ENCODE measurements at places on chromosomes 1 and 21.

GRCh38 chr1:151142411-151143056 lies 3.9 kb downstream of the SEMA6C start:
- no peak overlapping the region for H3K4me3 ChIP-seq
- no peak overlapping the region for H3K27ac ChIP-seq
- H3K27me3 ChIP-seq, result no peaks in the 10 kb centered on the region
- no peaks in the 10 kb centered on the region for H3K36me3 ChIP-seq

GRCh38 chr1:234656944-234657654 lies 47.1 kb upstream of the IRF2BP2 start:
- H3K4me1 ChIP-seq, result peaks cover 14% of the 10 kb centered on the region
- no peaks in the 10 kb centered on the region for H3K27me3 ChIP-seq
- no peaks in the 10 kb centered on the region for H3K36me3 ChIP-seq
- no peak overlapping the region for H3K4me3 ChIP-seq

GRCh38 chr1:154714638-154715037 lies 106.7 kb upstream of the ADAR start:
- peak; percentile 32 for DNase-seq
- H3K27me3 ChIP-seq, result no peaks in the 10 kb centered on the region
- no peak overlapping the region for H3K4me3 ChIP-seq
- no peak overlapping the region for H3K27ac ChIP-seq
- peaks cover 3% of the 10 kb centered on the region for H3K4me1 ChIP-seq
- no peaks in the 10 kb centered on the region for H3K36me3 ChIP-seq

GRCh38 chr1:87615901-87616300 lies 287.2 kb downstream of the LMO4 start:
- H3K27ac ChIP-seq, result no peak overlapping the region
- H3K4me1 ChIP-seq, result no peaks in the 10 kb centered on the region
- H3K27me3 ChIP-seq, result peaks cover 2% of the 10 kb centered on the region

DNA sequence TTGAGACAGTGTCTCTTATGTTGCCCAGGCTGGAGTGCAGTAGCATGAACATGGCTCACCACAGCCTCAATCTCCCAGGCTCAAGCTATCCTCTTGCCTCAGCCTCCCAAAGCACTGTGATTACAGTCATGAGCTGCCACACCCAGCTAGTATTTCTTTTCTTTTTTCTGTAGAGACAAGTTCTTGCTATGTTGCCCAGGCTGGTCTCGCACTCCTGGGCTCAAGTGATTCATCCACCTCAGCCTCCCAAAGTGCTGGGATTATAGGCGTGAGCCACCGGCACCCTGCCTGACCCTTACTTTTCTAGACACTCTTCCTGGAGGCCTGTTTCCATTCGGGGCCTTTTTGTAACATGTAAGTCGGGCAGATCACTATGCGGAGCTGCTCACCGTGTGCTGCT lies 30.1 kb upstream of the SRP9 start:
- no peak overlapping the region for H3K4me3 ChIP-seq
- no peaks in the 10 kb centered on the region for H3K36me3 ChIP-seq
- no peak for DNase-seq
- no peak overlapping the region for H3K27ac ChIP-seq
- no peaks in the 10 kb centered on the region for H3K27me3 ChIP-seq

DNA sequence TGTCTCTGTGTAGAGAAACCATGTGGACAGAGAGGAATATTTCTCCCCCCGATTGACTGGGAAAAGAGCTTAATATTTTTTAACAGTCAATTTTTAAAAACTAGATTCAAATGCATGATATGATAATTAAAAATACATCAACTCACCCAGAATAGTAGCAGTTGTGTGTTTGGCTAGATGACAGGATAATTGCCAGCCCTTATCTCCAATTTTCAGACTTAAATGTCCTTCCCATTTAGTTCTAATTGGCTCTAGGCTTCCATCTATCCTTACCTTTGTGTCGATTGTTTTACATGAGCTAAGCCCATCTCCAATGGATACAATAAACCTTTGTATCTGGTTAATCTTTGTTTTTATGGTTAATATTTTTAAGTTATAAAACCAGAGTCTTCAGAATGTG lies 23.9 kb upstream of the KIAA0040 start:
- peaks cover 26% of the 10 kb centered on the region for H3K4me1 ChIP-seq
- no peaks in the 10 kb centered on the region for H3K36me3 ChIP-seq
- no peak overlapping the region for H3K4me3 ChIP-seq
- no peaks in the 10 kb centered on the region for H3K27me3 ChIP-seq

DNA sequence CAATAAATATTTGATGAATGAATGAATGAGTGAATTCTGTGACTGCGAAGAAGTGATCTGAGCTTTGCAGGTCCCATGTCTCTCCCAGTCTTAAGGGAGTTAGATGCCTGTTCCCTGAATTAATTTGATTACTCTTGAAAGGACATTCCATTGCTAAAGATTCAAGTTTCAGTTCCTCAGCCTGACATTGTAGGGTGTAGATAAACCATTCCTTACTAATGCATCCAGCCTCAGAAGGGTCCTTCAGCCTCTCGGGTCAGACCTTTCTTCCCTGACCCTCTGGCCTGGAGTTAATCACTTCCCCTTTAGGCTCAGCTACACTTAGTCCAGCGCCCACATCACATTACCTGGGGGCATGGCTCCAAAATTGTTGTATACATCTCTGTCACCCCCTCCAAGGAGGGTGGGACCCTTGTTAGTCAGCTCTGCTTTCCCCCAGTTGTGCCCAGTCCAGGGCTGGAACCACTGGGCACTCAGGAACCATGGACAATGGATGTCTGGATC lies 2.6 kb downstream of the INSRR start:
- no peaks in the 10 kb centered on the region for H3K36me3 ChIP-seq
- H3K4me3 ChIP-seq, result no peak overlapping the region
- H3K4me1 ChIP-seq, result peaks cover 6% of the 10 kb centered on the region
- DNase-seq, result no peak

GRCh38 chr1:43565600-43566360 lies 35.1 kb downstream of the PTPRF start:
- peak overlapping the region; percentile 62 for H3K4me3 ChIP-seq
- no peaks in the 10 kb centered on the region for H3K4me1 ChIP-seq
- H3K27ac ChIP-seq, result no peak overlapping the region
- peak; percentile 81 for DNase-seq
- H3K36me3 ChIP-seq, result no peaks in the 10 kb centered on the region

DNA sequence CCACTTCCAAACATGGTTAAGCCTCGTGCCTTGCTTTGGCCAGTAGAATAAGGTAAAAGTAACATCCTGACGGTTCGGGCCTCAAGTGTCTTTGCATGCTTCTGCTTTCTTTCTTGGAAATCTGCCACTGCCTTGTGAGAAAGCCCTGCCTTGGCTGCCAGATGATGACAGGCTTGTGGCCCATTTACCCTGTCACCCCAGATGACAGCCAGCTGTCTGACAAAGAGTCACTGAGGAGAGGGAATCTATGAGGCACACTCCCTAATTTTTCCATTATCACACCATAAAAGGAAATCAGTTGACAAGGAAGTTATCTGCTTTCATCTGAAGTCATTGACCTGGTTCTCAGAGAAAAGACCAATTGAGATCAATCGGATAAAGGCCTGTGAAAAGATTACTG lies 199.8 kb downstream of the USH2A start:
- no peak overlapping the region for H3K4me3 ChIP-seq
- no peak overlapping the region for H3K27ac ChIP-seq
- peaks cover 4% of the 10 kb centered on the region for H3K4me1 ChIP-seq
- no peaks in the 10 kb centered on the region for H3K36me3 ChIP-seq

- no peaks in the 10 kb centered on the region for H3K4me1 ChIP-seq
- H3K36me3 ChIP-seq, result peaks cover 7% of the 10 kb centered on the region
- no peaks in the 10 kb centered on the region for H3K27me3 ChIP-seq
- no peak for DNase-seq
- H3K27ac ChIP-seq, result no peak overlapping the region
Observed at GRCh38 chr1:52234014-52234413, 92.1 kb downstream of the ZFYVE9 start.

DNA sequence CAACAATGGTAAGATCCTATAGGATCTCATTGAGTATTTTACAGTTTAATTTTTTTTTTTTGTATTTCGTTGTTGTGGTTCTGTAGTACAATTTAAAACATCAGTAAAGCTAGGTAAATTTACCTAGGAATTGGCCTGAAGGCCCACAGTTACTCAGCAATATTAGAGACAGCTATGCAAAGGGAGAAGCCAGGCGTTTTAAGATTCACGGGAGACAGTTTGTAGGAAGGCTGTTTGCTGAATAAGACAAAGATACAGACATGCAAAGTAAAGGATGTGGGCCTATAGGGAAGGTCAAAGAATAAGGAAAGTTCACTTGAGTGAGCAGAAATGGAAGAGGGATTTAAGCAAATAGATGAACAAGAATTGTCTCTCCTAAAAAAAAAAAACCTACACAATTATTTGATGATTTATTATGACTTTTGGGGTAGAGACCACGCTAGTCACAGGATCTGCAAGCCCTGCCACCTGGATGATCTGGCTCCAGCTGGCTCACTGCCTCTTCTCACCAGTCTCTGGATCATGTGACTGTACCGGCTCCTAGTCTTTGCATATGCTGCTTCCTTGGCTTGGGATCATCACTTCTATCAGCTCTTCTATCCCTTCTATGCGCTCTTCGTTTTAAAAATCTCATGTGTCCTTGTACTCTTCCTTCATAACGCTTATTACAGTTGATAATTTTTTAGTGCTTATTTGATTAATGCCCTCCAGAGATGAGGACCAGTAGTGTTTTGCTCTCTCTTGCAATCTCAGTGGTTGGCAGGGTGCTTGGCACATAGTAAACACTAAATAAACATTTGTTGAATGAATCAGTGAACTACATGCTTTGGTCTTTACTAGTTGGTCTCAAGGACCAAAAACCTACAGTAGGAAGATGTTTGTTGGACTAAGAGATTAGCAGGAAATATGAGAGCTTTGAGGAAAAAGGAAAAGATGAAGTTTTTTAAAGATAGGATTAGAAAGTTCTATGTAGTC lies 14.1 kb downstream of the DYRK1A start:
- no peak for DNase-seq
- no peak overlapping the region for H3K4me3 ChIP-seq
- H3K27ac ChIP-seq, result peak overlapping the region; percentile 25
- no peaks in the 10 kb centered on the region for H3K27me3 ChIP-seq
- peaks cover 85% of the 10 kb centered on the region for H3K4me1 ChIP-seq

DNA sequence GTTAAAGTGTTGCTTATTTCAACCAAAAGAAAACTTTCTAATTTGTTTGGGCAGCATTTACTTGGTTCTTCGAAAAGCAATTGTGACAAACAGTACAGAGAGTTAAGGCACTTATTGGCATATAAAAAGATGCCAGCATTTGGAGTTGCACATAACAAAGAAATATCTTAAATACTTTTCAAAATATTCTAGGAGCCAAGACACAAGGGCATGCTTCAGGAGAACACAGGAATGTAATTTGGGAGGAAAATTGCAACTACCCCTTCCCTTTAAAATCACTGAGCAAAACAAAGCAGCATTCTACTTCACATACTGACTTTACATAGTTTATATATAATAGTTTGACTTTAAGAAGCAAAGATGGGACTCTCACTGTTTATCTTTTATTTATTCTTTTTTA lies 4.6 kb upstream of the TIE1 start:
- peaks cover 19% of the 10 kb centered on the region for H3K4me1 ChIP-seq
- peak overlapping the region; percentile 32 for H3K27ac ChIP-seq
- no peaks in the 10 kb centered on the region for H3K36me3 ChIP-seq
- DNase-seq, result no peak
- no peak overlapping the region for H3K4me3 ChIP-seq

GRCh38 chr1:153688276-153688675 lies 9.8 kb downstream of the NPR1 start:
- H3K36me3 ChIP-seq, result no peaks in the 10 kb centered on the region
- H3K27me3 ChIP-seq, result peaks cover 5% of the 10 kb centered on the region
- H3K4me3 ChIP-seq, result no peak overlapping the region
- H3K27ac ChIP-seq, result no peak overlapping the region
- no peak for DNase-seq
- H3K4me1 ChIP-seq, result no peaks in the 10 kb centered on the region

DNA sequence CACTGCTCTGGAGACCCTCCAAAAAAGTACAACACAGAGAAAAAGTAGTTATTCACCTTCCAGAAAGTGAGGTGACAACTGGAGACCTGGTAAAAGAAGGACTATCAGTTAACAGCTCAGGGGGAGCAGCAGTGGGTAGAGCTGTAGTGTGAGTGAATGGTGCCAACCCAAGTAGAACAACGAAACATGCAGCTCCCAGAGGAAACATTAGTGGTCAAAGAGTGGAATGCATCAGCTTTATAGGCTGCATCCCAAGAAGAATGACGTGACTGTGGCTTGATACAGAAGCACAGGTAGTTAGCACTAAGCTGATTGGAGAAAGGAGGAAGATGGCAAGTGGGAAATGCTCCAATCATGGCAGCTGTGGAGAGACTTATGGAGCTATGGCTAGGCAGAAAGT lies 275.7 kb upstream of the CAMK1G start:
- peaks cover 14% of the 10 kb centered on the region for H3K27me3 ChIP-seq
- no peak for DNase-seq
- H3K4me1 ChIP-seq, result no peaks in the 10 kb centered on the region
- no peak overlapping the region for H3K4me3 ChIP-seq
- H3K36me3 ChIP-seq, result no peaks in the 10 kb centered on the region
- H3K27ac ChIP-seq, result no peak overlapping the region

Measured in activated CD4-positive, alpha-beta T cell treated with anti-CD3 and anti-CD28 coated beads for 36 hours (primary cell).